ENCODE measurements at places on chromosomes 11 and 22.

DNA sequence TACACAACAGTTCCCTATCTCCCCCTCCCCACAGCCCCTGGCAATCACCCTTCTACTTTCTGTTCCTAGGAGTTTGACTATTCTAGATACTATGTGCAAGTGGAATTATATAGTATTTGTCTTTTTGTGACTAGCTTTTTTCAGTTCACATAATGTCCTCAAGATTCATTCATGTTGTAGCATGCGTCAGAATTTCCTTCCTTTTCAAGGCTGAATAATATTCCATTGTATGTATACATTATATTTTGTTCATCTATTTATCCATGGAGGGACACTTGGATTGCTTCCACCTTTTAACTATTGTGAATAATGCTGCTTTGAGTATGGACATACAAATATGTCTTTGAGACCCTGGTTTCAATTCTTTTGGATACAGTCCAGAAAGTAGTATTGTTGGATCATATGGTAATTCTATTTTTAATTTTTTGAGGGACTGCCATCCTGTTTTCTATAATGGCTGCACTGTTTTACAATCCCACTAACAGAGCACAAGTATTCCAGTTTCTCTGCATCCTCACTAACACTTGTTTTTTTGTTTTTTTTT, 128.8 kb downstream of the ARHGAP42 start:
- DNase-seq = no peak

DNA sequence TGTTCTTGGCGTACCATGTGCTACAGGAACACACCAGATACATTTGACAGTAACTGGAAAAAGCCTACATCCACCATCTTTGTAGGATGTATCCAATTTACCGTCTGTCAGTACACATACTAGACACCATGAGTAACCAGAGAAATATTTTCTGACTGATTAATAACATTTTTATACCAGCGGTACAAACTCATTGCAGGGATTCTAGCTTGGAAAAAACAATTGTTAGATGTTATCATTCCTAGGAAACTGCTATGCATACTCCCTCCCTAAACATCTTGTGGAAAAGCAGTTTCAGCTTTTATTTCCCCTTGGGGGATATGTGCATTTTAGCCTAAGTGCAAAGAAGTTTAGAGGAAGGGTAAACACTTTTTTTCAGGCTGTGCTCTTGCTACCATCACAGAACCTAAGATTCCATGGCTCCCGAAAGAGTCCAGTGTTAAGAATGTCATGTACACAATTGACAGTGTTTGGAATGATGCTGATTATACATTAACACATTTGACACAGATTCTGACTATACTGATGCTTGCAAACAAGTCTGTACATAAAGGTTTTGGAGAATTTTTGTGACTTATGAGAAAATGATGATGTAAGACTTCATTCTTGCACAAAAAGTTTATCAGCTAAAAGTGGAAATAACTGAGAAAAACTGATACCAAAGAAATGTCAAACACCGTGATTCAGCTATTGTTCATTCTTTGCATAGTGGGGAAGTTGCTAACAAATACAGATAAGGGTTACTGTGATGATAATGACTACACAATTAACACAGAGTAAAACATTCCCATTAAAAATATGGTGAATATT, 23.7 kb downstream of the NCF4 start:
- DNase-seq = no peak

DNA sequence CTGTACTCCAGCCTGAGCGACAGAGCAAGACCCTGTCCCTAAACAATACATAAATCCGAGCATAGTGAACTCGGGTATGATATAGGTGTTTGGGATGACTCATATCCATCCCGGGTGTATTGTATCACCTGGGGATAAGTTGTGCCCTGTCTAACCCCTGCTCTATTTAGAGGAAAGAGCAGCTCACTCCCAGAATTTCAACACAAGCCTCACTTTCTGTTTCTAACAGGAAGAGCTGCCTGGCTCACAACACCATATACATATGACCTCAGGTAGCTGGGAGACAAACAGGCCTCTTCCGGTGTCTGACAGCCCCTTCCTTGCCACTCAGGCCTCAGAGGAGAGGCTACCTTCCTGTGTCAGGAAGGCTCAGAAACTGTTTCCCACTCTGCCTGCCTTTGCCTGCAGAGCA, 9.9 kb upstream of the MICALL1 start:
- peak; percentile 76 for DNase-seq

DNA sequence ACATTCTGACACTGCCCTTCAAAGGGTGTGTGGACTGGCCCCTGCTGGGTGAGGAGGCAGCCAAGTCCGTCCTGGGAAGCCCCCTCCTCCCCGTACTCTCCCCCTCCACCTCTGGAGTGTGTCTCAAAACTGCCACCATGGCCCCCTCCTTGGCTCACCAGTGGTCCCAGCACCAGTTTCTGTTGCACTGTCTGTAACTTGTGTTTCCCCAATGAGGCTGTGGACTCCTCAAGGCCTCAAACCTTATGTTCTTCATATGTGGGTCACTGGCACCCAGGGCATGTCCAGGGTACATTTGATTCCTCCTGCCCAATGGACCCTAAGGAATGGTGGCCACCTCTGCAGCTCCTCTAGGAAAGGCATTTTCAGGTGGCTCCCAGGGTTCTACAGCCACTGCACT, 6.6 kb upstream of the NPTXR start:
- DNase-seq = no peak

GRCh38 chr22:18070041-18070440, 7.7 kb upstream of the PEX26 start:
- no peak for DNase-seq

GRCh38 chr11:42576318-42576717, 735.5 kb upstream of the API5 start:
- DNase-seq = no peak

GRCh38 chr11:102708654-102709053, 3.1 kb upstream of the MMP27 start:
- DNase-seq = no peak

DNA sequence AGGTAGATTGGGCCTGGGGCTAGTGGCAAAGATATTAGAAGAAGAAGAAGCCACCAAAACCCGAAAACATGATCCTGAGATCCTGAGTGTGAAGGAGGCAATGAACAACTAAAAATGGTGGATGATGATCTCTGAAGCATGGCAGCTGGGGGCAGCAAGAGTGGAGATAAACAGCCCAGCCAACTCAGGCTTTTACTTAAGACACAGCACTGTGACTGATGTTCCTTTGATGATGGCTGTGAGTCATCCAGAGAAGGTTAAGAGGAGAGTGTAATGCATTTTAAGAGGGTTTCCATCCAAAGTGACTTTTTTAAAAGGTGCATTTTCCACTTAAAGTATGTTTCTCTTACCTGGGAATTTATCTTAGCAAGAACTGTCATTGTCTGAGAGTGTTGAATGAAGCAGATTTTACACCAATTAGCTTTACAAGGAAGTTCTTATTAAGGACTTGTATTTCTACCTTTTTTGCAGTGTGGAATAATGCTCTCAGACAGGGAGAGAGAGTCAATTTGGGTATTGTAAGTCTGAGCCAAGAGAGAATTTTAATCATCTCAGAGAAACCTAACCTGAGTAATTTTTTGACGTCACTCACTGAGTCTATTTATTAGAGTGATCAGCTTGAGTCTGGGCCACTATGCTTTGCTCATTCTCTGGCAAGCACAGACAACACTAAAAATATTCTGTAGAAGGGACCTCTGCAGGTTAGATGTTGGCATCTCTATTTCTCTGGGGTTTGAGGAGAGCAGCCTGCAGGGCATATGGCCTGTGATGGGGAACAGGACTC, 14.1 kb upstream of the CALCB start:
- DNase-seq = no peak

- DNase-seq = no peak
Measured at GRCh38 chr11:105923252-105923651, 98.8 kb downstream of the MSANTD4 start.

DNA sequence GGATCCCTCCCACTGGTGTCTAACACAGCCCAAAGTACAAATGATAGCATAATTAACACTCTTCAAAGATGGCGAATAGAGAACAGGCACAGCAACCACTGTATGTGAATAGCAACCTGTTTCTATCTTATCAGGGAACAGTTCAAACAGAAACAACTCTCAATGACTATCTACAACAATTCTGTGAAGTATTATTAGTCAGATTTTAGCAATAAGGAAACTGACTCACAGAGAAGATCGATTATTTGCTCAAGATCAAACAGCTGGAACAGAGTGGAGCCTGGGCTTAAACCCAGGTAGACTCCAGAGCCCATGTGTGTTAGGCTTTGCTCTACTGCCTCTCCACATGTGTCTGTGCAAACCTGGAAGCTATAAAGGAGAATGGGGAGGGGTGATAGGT, 88.7 kb downstream of the C11orf58 start:
- DNase-seq = no peak

GRCh38 chr11:27201454-27202302, 161.1 kb downstream of the BBOX1 start:
- peak; percentile 96 for DNase-seq

DNA sequence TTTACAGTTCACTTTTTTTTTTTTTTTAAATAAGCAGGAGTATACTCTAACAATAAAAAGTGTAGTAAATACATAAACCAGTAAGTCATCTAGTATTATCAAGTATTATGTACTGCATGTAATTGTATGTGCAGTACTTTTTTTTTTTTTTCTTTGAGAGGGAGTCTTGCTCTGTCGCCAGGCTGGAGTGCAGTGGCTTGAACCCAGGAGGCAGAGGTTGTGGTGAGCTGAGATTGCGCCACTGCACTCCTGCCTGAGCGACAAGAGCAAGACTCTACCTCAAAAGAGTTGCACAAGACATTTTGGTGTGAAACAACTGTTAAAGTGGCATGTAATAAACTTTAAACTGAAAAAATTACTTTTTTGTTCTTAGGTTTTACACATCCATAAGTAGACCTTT, 16.7 kb downstream of the BCL2L13 start:
- no peak for DNase-seq

DNA sequence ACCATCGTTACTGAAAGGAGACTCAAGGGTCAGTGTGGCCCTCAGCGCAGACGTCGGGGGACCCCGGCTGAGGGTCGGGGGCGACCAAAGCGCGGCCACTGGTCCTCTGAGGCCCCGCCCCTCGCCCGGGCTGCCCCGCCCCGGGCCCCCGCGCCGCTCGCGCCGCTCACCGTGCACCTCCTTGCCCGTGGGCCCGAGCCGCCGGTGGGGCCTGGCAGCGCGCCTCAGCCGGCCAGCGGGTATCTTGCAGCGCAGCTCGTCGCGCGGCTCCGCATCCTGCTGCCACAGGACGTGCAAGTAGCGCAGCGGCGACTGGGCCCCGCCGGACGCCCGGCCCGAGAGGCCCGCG, 419 bp downstream of the ANKRD54 start:
- DNase-seq = peak; percentile 75

DNA sequence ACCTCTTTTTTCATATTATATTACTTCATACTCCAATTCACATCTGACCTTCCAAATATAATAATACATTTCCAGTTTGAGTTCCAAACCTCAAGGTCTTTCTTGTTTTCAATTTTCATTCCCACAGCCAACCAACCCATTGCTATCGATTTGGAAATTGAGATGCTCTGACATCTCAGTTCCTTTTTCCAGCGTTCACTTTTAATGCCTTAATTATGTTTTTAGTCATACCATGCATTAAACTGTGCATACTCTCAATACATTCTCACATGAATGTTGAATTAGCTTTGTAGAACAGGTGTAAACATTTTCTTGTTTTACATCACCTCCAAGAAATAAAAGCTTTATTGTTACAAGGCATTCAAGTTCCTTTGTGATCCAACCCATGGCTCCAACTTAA, 294.2 kb upstream of the ANO3 start:
- DNase-seq = no peak

DNA sequence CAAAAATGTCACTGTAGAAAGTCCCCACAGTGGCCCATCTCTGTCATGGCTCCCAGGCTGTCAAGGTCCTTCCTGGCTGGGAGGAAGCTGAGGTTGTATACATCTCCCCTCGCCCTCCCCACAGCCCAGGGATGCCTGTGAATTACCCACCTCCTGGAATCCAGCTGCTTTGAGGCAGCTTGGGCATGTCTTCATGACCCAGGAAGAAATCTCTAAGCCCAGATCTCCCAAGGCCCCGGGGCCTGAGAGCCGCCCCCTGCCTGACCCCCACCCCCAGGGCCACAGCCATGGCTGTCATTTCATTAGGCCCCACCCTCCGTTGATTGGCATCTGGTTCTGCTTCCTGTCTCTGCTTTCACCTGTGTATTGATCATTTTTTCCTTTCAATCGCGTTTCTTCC, 207.5 kb downstream of the TBC1D22A start:
- DNase-seq = no peak

GRCh38 chr11:118892964-118893363, 9.3 kb downstream of the CXCR5 start:
- DNase-seq = no peak

GRCh38 chr22:39283322-39284141, 35.9 kb downstream of the RPL3 start:
- DNase-seq = peak; percentile 54

GRCh38 chr22:39490966-39491680, 11.0 kb upstream of the MIEF1 start:
- no peak for DNase-seq

DNA sequence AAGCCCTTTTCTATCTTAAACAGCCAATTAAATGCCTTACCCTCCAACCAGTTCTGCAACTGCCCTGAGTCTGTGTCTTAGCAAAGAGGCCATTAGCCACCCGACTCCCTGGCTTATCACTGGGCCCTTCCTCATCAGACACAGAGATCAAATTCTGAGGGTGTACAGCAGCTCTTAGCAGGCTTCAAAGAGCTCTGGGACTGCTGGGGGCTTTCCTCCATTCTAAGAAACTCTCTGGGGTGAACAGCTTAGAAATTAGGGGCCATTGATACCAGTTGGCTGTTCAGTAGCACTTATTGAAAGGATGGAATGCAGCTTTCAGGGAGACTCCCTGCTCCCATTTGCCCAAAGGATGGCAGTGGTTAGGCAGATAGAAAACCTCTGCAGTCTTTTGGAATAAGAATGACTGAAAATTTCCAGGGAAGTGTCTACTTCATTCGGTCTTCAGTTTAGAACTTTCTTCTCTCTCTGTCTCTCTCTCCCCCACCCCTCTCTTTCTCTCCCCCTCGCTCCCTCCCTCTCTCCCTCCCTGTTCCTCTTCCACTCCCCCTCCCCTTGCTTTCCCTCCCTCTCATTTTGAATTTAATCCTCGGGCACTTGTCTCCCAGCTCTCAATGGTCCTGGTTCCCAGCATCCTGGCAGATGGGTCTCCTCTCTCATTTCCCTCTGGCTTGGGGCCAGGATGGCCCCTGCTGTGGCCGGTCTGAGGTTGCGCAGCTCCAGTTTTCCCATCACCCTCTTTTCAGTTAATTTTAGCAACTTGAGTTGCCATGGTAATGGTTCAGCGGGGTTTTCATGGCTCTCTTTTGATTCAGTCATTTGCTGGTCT, 76.4 kb downstream of the COMMD9 start:
- DNase-seq = no peak

DNA sequence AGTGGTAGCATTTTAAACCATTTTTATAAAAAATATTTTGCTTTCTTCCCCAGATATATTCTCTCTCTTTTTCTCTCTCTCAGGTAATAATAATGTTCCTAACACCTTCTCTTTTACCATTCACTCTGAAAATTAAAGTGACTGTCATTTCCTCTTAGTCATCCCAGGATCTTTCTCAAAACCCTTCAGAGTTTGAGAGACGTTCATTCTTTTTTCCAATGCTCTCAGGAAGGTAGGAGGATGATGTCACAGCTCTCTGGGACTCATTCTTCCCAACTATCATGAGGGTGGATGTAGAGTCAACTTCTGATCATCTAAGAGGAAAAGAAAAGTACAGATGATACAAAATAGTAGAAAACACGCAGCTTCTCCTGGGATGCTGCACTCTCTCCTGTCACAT, 60.2 kb upstream of the CRTAM start:
- DNase-seq = no peak
